ENCODE measurements at places on chromosomes 16 and 17.

GRCh38 chr17:82029391-82029790, 2.1 kb upstream of the RAC3 start:
- H3K27ac ChIP-seq, result no peak overlapping the region
- peaks cover 3% of the 10 kb centered on the region for H3K27me3 ChIP-seq
- H3K4me3 ChIP-seq, result peak overlapping the region; percentile 77
- H3K4me1 ChIP-seq, result peaks cover 7% of the 10 kb centered on the region

DNA sequence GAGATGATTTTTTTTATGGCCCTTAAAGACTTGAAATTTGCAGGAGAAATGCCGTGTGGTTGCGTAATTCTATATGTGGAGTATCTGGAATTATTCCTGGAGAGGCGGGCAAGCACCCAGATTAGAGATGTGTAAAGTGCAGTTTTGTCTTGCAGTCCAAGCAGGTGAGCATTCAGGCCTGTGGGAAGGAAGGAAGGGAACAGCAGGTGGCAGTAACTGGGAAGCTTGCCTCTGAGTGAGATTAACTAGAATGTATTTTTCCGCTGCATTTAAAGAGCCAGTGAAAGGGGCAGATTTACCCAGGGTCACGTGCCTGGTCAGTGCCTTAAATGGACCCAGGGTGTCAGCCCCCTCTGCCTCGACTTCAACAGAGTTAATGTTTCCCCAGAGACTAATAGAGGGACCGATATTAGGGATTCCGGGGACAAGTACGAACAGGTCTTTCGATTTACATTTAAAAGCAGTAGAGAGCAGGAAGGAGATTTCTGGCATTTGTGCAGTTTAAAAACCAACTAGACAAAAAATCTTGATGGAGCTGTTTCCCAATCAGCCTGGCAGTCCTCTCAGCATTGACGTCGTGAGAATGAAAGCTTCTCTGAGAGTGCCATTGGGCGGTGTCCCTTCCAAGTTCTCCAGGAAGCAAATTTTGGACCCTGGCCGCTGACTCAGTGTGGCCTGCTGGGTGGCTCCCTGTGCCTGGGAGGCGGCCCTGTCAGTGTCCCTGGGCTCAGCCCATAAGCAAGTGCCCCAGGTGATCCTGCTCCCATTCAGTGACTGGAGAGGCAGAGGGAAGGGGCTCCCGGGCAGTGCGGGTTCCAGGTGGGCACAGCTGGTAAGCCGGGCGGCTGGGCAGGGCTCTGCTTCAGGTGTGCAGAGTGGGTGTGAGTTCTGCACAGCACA, 38.2 kb downstream of the KSR1 start:
- DNase-seq, result no peak
- H3K27ac ChIP-seq, result peak overlapping the region; percentile 21
- H3K27me3 ChIP-seq, result no peaks in the 10 kb centered on the region
- H3K36me3 ChIP-seq, result peaks cover under 1% of the 10 kb centered on the region
- H3K4me1 ChIP-seq, result peaks cover 58% of the 10 kb centered on the region

DNA sequence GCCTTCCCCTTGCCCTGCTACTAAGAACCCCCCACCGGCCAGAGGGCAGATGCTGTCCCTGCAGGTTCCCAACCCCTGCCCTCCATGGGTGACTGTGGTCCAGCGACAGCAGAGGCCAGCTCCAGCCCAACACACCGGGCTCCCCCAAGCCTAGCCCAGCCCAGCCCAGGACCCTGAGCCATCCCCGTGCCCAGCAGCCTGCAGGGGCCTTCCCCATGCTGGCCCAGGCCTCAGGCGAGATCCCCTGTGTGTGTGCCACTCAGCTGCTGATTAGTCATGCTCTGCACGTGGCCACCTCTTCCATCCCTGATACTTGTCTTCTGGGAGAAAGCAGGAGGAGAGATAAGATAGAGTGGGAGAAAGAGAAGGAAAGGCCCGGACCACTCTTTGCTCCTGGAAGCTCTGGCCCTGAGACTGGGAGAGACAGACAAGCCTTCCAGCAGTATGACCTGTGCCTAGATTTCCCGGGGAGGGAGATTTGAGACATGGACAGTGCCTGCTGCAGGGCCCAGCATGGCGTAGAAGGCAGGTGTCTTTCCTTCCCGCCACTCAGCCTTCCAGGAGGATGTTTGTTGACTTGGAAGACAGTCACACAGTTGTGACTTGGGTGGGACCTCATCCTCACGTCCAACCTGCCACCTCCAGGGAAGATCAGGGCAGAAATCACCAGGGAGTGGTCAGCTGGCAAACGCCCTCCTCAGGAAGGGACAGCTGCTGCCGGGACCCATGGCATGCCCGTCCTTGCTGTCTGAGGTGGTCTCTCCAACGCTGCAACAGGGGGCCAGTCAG, 41.3 kb upstream of the RASD1 start:
- H3K27me3 ChIP-seq, result no peaks in the 10 kb centered on the region
- no peak overlapping the region for H3K4me3 ChIP-seq
- peaks cover 6% of the 10 kb centered on the region for H3K4me1 ChIP-seq
- DNase-seq, result no peak
- no peaks in the 10 kb centered on the region for H3K36me3 ChIP-seq

GRCh38 chr17:77419547-77420094, 278.9 kb downstream of the SEC14L1 start:
- H3K27ac ChIP-seq, result no peak overlapping the region
- H3K4me1 ChIP-seq, result peaks cover 47% of the 10 kb centered on the region
- no peaks in the 10 kb centered on the region for H3K36me3 ChIP-seq
- H3K27me3 ChIP-seq, result no peaks in the 10 kb centered on the region
- DNase-seq, result no peak
- no peak overlapping the region for H3K4me3 ChIP-seq

DNA sequence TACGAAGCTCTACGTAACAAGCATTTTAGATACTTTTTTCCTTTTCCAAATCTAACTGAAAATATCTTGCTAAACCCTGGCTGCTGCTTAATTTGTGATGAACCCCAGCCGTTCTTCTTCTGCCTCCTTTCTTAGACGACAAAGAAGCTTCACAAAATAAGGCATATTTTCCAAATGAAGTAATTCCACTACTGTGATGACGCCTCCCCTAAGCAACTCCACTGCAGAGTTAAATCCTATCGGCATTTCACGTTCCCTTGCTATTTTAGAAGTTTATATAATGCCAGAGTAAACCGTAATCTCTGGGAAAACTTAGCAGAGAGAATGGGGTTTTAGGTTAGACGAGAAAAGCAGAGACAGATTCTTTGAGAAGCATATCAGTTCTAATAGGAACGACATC, 683.1 kb upstream of the SALL1 start:
- H3K27me3 ChIP-seq, result no peaks in the 10 kb centered on the region
- peaks cover 3% of the 10 kb centered on the region for H3K36me3 ChIP-seq
- H3K4me1 ChIP-seq, result peaks cover 10% of the 10 kb centered on the region
- DNase-seq, result no peak
- no peak overlapping the region for H3K27ac ChIP-seq

- peaks cover 5% of the 10 kb centered on the region for H3K4me1 ChIP-seq
- no peak overlapping the region for H3K4me3 ChIP-seq
- H3K27ac ChIP-seq, result no peak overlapping the region
- H3K27me3 ChIP-seq, result peaks cover 69% of the 10 kb centered on the region
- DNase-seq, result no peak
- H3K36me3 ChIP-seq, result no peaks in the 10 kb centered on the region
Measured at GRCh38 chr17:48258331-48258730, 150.8 kb downstream of the SNX11 start.

GRCh38 chr16:48501516-48502377, 108.2 kb downstream of the N4BP1 start:
- H3K27me3 ChIP-seq, result no peaks in the 10 kb centered on the region
- H3K27ac ChIP-seq, result no peak overlapping the region
- H3K36me3 ChIP-seq, result no peaks in the 10 kb centered on the region
- no peak overlapping the region for H3K4me3 ChIP-seq
- no peaks in the 10 kb centered on the region for H3K4me1 ChIP-seq

DNA sequence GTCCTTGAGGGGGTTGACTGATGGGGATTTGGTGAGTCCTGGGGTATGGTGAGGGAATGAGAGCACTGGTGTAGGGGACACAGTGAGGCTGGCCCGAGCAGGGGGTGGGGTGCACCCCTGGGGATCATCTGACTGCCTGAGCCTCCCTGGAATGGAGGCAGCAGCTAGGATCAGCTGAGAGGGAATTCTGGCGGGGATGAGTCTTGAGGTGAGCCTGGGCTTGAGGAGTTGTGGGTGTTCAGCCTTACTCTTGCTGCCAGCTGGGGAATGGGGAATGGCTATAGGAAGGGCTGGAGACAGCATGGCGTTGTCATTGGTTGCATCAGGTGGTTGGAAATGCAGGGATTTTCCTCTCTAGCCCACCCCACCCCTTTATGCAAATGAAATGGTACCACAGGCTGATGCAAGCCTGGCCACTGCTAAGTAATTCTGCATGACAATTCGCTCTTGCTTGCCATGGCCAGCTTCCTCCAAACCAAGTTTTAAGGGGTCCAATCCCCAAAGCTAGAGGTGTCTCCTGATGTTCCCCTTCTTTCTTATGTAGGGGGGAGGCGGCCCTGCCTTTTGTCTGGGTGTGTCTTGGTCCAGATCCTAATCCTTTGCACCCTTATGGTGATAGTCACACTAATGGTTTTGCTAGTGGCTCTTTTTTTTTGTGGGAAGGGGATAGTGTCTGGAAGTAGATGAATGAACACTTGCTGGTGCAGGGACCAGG, 7.5 kb downstream of the NFE2L1 start:
- peak overlapping the region; percentile 62 for H3K4me3 ChIP-seq
- H3K4me1 ChIP-seq, result peaks cover 55% of the 10 kb centered on the region
- no peaks in the 10 kb centered on the region for H3K27me3 ChIP-seq
- peak overlapping the region; percentile 94 for H3K27ac ChIP-seq

- no peak for DNase-seq
- peaks cover 4% of the 10 kb centered on the region for H3K36me3 ChIP-seq
- H3K27ac ChIP-seq, result no peak overlapping the region
Measured at GRCh38 chr16:70694868-70695218, 9.0 kb upstream of the MTSS2 start.

DNA sequence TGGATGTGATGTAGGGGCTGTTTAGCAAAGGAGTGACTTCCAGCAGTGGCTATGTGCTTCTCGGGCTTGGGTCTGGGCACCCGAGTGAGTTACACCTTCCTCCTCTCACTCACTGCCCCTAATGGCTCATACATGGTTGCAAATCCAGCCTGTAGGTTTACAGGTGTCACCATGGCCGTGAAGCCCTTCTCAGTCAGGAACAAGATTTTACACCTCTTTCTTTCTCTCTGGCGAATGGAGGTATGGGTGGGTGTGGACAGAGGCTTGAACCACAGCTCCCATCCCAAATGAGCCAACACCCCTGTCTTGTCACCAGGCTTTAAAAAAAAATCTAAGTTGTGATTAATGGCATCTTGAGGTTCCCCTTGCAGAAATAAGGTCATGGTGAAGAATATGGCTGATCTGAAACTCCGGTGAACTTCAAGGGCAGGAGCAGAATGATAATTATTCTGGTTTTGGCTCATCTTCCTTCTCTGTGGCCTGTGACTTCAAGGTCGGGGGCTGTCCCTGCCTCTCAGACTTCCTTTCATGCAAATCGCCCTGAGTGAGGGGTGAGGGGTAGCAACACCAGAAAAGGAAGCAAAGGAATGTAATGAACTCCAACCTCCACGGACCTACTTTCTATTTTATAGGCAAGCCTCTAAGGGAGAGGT, 331.2 kb downstream of the MAF start:
- H3K4me3 ChIP-seq, result no peak overlapping the region
- no peak overlapping the region for H3K27ac ChIP-seq
- H3K36me3 ChIP-seq, result no peaks in the 10 kb centered on the region
- H3K27me3 ChIP-seq, result peaks cover 15% of the 10 kb centered on the region
- peaks cover 10% of the 10 kb centered on the region for H3K4me1 ChIP-seq
- DNase-seq, result no peak

- no peaks in the 10 kb centered on the region for H3K36me3 ChIP-seq
- H3K27ac ChIP-seq, result peak overlapping the region; percentile 71
- DNase-seq, result no peak
- no peak overlapping the region for H3K4me3 ChIP-seq
- H3K4me1 ChIP-seq, result peaks cover 56% of the 10 kb centered on the region
Measured at GRCh38 chr16:17377360-17378324, 93.1 kb downstream of the XYLT1 start.

DNA sequence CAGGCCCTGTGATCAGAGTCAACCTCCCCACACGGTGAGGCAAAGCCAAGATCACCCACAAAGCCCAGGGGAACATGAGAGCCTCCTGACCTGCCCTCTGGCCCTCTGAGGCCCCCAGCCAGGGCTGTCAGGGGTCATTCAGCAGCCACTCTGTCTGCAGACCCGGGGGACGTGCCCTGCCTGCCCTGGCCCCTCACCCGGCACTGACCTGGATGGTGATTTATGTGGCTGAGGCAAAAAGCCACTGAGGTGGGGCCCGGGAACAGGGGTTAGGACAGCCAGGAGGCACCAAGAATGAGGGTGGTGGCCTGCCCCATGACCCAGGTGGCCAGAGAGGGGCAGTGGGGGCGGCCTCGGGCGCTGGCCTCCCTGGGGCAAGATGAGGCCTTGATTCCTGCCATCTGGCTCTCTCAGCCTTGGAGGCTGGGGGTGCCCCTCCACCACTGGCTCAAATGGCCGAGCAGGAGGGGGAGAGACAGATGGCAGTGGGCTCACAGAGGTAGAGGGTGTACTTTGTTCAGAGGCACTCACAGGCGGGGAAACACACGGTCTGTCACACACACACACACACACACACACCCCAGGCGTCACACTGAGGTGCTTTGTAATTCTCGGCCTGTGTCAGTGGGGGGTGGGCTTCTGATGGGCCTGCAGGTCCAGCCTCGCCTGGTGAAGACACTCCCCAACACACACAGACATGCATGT, 174.0 kb upstream of the GSE1 start:
- H3K4me1 ChIP-seq, result peaks cover 25% of the 10 kb centered on the region
- H3K27ac ChIP-seq, result no peak overlapping the region
- H3K4me3 ChIP-seq, result no peak overlapping the region
- H3K27me3 ChIP-seq, result peaks cover 13% of the 10 kb centered on the region
- no peak for DNase-seq
- no peaks in the 10 kb centered on the region for H3K36me3 ChIP-seq

DNA sequence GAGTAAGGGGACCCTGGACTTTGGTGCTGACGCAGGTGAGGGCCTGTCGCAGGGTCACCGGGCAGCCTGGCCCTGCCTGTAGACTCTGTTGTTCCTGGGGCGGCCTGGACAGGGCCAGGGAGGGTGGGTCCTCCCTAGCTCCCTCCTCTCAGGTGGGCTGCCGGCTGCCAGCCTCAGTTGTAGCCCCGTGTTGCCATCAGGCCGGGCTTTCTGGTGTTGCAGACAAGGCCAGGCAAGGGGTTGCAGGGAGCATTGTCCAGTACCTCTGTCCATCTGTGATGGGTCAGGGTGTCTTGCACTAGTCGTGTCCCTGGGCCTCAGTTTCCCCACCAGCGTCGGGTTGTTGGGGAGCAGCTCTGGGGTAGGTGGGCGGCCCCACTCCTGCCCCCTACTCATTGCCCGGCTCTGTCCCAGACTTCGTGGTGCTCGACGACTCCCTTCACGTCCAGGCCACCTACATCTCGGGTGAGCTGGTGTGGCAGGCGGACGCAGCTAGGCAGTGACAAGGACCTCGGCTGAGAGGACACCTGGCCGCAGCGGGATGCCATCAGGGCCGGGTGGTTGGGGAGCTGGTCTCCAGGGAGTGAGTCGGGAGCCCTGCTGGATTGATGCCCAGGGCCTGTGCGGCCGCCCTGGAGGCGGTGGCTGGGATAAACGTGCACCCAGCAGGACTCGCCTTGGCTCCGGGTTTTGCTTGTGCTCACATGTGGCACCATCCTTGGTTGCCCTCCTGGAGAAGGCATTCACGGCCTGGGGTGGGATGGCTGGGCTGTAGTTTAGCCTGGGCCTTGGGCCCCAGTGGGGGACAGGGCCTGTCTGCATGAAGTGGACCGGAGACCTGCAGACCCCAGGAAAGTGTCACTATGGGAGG, 1.9 kb downstream of the CEMP1 start:
- H3K36me3 ChIP-seq, result peaks cover 2% of the 10 kb centered on the region
- DNase-seq, result no peak
- peaks cover 14% of the 10 kb centered on the region for H3K27me3 ChIP-seq

- H3K36me3 ChIP-seq, result no peaks in the 10 kb centered on the region
- DNase-seq, result no peak
- no peak overlapping the region for H3K27ac ChIP-seq
- no peaks in the 10 kb centered on the region for H3K27me3 ChIP-seq
- no peak overlapping the region for H3K4me3 ChIP-seq
- no peaks in the 10 kb centered on the region for H3K4me1 ChIP-seq
Measured at GRCh38 chr16:1221628-1222552, 3.2 kb downstream of the TPSG1 start.
